ENCODE measurements at places on chromosomes 1 and 21. TPM values are rescaled to one million over a fixed set of nuclear protein-coding genes. Genes with fewer than 3 reads are reported as not detected.

SCP2 gene
- 58.9 TPM for total RNA-seq

SCMH1 gene
- total RNA-seq: 27.6 TPM

RHD gene
- total RNA-seq: 0.20 TPM

- DNase-seq: no peak
These were observed 92.5 kb upstream of the IRF2BP2 start for GRCh38 chr1:234702342-234703000.

DNA sequence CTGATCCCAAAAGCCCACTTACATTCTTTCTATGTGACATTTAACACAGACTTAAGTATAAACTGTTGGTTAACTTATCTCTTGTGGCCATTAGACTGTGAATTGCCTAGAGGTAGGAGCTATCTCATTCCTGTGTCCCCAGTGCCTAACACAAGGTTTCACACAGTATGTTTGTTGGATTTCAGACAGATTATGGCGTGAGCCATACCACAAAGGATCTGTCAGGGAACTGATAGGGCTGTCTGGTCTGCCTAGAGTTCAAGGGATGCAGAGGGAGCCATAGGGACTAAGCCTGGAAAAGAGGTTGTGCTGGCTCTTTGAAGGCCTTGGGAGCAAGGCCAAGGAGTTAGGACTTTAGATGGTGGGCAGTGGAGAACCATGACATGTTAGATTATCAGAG is 40.0 kb downstream of the MEF2D start:
- no peak for DNase-seq

GRCh38 chr1:232463225-232463624 is 166.7 kb downstream of the SIPA1L2 start:
- no peak for DNase-seq
